ENCODE measurements at places on chromosomes 3 and 15.
A peak's percentile ranks its signal among the peaks of the same experiment; 100 is the strongest.

- no peak for DNase-seq
Observed at GRCh38 chr15:67917636-67918035, 77.8 kb upstream of the RNU6-1 start.

- DNase-seq: no peak
Observed at GRCh38 chr3:101497803-101498202, 15.2 kb downstream of the SENP7 start.

GRCh38 chr15:55764398-55764797 lies 21.4 kb upstream of the PRTG start:
- DNase-seq: no peak

GRCh38 chr3:188870431-188870830 lies 301.3 kb upstream of the TPRG1 start:
- DNase-seq: no peak

GRCh38 chr3:122956693-122957455 lies 70.7 kb downstream of the SEMA5B start:
- no peak for DNase-seq

DNA sequence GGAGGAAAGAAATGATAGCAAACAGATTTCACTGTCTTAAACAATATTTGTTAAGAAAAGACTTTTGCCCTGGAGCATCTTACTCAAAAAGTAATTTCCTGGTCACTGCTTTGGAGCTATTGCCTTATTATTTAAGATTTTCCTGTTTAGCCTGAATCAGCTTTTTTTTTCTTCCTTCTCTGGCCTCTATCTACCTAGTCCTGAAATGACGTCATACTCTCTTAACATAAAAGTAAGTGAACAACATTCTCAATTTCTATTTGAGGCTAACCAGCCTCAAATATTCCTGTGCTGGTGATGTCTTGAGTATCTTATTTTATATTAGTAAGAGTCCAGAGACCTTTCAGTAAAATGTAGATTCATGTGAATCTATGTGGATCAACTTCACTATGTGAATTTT lies 221.9 kb upstream of the ALCAM start:
- no peak for DNase-seq

- DNase-seq: no peak
Observed at GRCh38 chr3:127671523-127672428, 976 bp upstream of the ABTB1 start.

DNA sequence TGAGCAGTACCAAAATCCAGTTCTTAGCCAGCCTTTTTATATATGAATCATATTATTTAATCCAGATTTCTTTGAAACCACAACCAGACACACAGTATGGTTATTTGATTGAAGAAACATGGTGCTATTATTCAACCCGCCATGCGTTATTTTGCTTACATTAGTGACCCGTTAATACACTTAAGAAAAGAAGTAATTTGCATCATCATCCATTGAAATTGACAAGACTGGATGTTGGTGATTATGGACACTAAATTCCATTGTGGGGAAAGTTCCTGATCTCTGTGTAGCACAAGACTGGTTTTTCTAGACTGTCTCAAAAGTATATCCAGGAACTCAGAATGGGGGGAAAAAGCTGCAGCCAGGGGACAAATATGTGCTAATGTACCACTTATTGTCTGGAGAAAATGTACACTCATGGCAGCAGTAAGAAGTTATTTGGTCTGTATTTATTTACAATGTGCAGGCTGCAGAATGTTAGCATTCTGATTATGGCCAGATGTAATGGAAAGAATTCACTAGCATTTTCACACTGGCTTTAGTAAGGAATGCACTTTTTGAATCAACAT lies 80.3 kb downstream of the FILIP1L start:
- peak; percentile 75 for DNase-seq

GRCh38 chr15:96974761-96975160 lies 644.3 kb downstream of the NR2F2 start:
- DNase-seq: no peak

GRCh38 chr3:13655061-13655913 lies 106.4 kb downstream of the FBLN2 start:
- peak; percentile 45 for DNase-seq
